ENCODE measurements at places on chromosomes 11 and 22.

GRCh38 chr11:106271086-106271485, 193.6 kb downstream of the AASDHPPT start:
- H3K4me3 ChIP-seq: no peak overlapping the region
- no peak overlapping the region for H3K27ac ChIP-seq
- H3K4me1 ChIP-seq: no peaks in the 10 kb centered on the region
- ATAC-seq: no peak
- no peaks in the 10 kb centered on the region for H3K36me3 ChIP-seq

- H3K27ac ChIP-seq: no peak overlapping the region
- no peak for ATAC-seq
- H3K36me3 ChIP-seq: no peaks in the 10 kb centered on the region
- no peak overlapping the region for H3K4me3 ChIP-seq
- no peaks in the 10 kb centered on the region for H3K4me1 ChIP-seq
- peaks cover 85% of the 10 kb centered on the region for H3K27me3 ChIP-seq
These were observed 93.3 kb downstream of the BRD1 start for GRCh38 chr22:49734390-49734789.

GRCh38 chr22:40920526-40920925, 30.7 kb upstream of the RBX1 start:
- no peak overlapping the region for H3K4me3 ChIP-seq
- no peak overlapping the region for H3K27ac ChIP-seq
- no peak for ATAC-seq
- H3K27me3 ChIP-seq: no peaks in the 10 kb centered on the region
- H3K4me1 ChIP-seq: no peaks in the 10 kb centered on the region

DNA sequence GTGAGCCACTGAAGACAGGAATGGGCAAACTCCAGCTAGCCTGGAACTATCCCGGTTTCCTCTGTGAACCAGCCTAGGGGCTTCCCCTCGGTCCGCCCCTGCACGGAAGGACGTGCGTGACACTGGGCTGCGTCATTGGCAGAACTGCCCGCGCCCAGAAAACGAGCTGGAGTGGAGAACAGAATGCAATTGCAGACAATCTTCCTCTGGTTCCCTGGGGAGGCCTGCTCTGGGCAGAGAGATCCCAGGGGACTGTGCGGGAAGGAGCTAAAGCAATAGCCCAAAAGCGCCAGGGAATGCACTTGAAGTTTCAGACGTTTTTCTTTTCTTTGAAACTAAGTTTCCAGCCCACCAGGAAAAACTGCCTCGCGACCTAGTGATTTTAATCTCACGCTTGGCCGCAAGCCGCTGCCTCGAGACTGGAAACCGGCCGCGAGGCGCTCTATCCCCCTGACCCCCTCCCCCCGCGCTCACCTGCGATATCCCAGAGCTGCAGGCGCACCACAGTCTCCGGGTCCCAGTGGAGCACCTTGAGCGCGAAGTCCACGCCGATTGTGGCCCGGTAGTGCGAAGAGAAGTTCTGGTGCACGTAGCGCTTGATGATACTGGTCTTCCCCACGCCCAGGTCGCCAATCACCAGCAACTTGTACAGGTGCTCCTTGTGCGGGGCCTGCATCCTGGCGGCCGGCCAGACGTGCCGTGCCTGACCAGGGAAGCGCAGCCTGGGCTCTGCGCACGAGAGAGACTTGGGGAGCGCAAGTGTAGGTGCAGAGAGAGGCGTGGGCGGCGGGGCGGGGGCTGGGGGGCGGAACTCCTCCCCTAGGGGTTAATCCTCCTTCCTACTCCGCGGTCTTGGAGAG, at the start of gene RAB38:
RAB38 (minus strand) TSS at position 735 of the 860 bp plus-strand sequence; CDS start at position 676, 59 bp downstream.
- no peak within 1 kb of the TSS for H3K27ac ChIP-seq
- peak within 1 kb of the TSS; percentile 60 for H3K4me3 ChIP-seq
- peak; percentile 72 for ATAC-seq
- no peaks in the 10 kb centered on the region for H3K27me3 ChIP-seq
- H3K4me1 ChIP-seq: no peaks in the 10 kb centered on the region
- no peaks in the 10 kb centered on the region for H3K36me3 ChIP-seq

GRCh38 chr11:83455356-83455755, 169.2 kb upstream of the CCDC90B start:
- no peaks in the 10 kb centered on the region for H3K27me3 ChIP-seq
- no peaks in the 10 kb centered on the region for H3K4me1 ChIP-seq
- no peaks in the 10 kb centered on the region for H3K36me3 ChIP-seq
- H3K27ac ChIP-seq: no peak overlapping the region
- no peak for ATAC-seq

- H3K4me3 ChIP-seq: peak overlapping the region; percentile 28
- H3K27ac ChIP-seq: peak overlapping the region; percentile 4
- no peaks in the 10 kb centered on the region for H3K36me3 ChIP-seq
- no peak for ATAC-seq
- H3K27me3 ChIP-seq: peaks cover 43% of the 10 kb centered on the region
These were observed 693 bp downstream of the NFAM1 start for GRCh38 chr22:42431401-42432019.
